HFFc6 (cell line): ENCODE measurements at places on chromosomes 3 and 15. TPM values are rescaled to one million over a fixed set of nuclear protein-coding genes. Genes with fewer than 3 reads are reported as not detected.

DNA sequence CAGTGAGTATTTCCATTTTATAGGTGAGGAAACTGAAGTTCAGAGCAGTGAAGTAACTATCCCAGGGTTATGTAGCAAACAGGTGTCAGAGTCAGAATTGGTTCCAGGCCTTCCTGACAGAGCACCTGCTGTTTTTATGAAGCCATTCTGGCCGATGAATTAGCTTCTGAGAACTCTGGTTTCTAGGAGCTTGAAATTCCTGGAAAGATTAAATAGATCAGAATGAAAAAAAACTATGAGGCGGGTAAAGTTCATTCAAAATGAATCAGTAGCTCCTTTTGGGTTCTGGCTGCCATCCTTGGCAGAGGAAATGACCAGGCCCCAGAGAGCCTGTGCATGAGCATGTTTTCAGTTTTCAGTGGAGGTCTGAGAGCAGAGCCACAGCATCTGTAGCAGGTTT is 59.3 kb upstream of the CFAP161 start:
- DNase-seq = no peak

- DNase-seq = no peak
Measured at GRCh38 chr3:140552403-140552802, 125.5 kb upstream of the TRIM42 start.

DNA sequence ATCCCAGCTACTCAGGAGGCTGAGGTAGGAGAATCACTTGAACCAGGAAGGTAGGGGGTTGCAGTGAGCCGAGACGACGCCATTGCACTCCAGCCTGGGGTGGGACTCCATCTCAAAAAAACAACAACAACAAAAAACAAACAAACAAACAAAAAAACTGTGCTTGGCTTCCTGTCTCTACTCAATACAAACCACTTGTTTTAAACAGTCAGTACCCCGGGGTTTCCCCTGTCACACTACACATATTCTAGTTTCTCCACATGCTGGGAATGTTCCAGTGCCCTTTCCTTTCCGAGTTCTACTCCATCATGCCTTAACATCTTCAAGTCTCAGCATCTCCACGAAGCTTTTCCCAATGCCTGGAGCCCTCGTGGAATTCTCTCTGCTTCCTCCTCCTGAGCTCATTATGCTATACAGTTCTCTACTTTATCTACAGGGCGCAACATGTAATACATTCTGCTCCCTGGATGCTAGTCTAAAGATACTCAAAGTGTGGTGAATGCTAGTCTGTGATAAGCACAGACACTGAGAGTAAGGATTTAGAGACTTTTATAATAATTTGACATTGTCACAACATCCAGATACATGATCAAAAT is 7.8 kb downstream of the EMC3 start:
- no peak for DNase-seq

DNA sequence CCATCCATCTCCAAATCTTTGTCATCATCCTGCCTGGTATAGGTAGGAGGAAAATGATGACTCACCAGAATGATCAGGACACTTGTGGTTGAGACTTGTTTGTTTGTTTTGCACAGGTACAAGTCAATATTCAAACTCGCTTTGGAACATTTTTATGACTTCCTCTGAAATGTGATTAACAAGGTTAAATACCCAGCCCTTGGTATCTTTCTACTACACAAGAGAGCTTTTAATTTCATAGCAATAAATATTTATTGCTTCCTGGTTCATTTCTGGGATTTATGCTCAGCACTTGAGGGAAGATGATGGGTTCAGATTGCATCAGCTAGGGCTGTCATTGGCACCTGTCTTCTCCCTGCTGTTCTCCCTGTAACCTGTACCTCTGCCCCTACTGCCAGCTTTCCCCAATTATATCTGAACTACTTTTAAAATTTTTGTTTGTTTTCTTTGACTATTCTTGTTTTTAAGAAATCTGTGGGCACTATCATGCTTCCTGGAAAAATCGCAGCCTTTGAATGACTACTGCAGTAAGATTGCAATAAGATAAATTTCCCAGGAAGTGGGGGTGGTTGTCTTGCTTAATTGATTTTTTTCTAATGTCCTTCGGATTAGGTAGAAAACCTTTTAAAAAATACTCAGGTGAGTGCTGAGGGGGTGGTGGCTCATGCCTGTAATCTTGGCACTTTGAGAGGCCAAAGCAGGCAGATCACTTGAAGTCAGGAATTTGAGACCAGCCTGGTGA is 24.3 kb upstream of the GCNT3 start:
- DNase-seq = no peak

DNA sequence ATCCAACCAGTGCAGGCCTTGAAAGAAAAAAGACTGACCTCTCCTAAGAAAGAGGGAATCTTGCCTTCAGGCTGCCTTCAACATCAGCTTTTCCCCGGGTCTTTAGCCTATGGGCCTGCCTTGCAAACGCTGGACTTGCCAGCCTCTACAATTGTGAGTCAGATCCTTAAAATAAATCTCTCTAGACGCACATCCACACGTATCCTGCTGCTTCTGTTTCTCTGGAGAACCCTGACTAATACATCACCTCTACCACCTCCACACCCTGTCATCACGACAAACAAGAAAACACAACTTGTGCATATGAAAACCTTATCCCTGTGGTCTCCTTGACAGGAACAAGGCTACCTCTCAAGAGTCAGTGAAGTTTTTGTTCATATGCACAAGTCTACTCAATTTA is 11.8 kb downstream of the CYFIP1 start:
- DNase-seq = peak; percentile 94

- DNase-seq = no peak
Measured at GRCh38 chr3:2465842-2466241, 367.2 kb downstream of the CNTN4 start.

DNA sequence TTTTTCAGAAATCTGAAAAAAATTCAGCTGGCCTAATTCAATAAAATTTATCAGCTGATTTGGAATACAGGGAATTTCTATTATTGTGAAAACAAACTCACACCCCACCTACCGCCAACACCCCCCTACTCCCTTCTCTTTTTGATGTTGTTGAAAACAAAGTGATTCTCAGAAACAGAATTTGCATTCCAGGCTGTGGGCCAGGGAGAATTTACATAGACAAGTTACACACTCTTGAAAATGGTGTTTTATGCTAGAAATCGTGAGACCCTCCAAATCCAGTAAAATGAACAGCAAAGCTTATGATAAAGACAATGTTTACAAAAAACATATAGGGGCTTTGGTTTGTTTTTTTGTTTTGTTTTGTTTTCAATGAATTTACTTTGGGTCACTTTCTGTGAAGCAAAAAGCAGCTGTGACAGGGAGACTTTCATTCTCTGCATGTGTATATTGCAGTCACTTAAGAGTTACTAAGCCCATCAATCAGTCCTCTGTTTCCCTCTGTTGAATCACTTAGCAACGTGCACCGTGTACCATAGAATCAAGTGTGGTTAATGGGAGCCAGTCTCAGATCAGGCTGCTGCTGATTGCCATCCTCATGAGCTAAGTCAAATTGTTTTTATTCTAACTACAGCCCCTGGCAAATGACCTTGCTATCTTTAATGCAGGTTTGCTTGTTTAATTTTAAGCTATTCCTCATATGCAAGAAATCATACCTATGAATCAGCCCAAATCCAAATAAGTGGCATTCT is 159.8 kb downstream of the ALCAM start:
- peak; percentile 24 for DNase-seq

DNA sequence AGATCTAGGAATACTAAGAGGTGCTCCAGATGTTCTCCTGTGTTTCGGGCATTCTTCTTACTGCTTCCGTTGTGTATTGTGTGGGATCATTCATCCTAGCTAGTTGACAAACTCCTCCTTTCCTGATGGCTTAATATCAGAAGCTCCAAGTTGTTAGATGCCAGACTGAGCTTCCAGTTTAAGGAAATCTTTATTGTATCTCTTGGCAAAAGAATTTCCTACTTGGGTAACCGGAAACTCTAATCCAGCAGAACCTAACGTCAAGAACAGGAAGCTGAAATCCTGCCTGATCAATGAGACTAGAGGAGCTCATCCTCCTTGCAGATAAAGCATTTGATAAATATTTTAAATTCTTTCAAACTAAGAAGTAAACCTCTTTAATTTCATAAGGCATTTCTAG is 27.7 kb upstream of the MYH15 start:
- no peak for DNase-seq

DNA sequence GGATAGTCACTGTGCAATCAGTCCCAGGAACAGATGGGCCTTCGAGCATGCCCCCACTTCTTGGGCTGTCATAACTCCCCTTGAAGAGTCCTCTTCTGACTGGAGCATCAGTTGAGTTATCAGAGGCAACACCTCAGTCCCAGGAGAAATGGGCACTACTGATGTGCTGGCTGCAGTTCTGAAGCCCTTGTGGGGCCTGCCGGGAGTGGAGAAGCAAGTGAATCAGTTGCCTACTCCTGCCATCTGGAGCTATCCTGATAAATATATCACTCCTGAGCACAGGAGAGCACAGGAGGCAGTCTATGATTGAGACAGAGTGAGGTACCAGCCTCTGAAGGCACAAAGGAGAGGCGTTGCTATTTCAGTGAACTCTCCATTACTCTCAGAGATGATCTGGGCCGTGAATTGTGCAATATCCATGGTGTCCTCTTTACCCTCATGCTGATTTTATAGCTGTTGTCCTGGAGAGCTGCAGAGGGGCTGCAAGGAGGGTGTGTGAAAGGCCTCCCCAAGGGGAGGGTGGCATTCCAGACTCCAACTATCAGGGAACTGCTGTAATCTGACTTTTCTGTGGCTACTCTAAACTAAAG is 344.2 kb upstream of the ROPN1 start:
- no peak for DNase-seq

DNA sequence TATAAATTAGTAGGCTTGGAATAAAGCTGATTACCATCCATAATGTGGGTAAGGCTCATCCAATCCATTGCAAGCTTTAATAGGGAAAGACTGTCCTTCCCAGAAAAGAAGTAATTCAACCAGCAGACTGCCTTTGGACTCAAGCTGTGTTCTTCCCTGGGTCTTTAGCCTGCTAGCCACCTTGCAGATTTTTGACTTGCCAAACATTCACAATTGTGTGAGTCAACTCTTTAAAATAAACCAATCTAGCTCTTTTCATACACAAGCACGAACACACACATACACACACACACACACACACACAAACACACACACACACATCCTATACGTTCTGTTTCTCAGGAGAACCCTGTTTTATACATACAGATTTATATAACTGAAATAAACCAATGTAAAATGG is 248.1 kb downstream of the NAALADL2 start:
- DNase-seq = no peak

DNA sequence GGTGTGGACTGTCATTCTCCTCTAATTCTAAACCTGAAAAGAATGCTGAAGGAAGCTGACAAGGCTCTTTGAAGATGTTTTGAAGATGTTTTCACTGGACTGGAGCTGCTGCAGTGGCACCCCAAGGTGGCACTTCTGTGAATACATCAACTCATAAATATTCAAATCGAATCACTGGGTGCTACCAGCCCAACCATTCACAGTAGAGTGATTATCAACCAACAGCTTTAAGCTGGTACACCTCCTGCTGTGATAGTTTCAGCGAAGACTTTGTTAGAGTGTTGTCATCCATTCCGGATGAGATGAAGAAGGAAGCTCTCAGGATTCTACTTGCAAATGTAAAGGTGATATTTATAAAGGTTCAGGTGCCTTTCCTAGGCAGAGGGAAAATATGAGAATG is 106.6 kb downstream of the LSAMP start:
- no peak for DNase-seq

DNA sequence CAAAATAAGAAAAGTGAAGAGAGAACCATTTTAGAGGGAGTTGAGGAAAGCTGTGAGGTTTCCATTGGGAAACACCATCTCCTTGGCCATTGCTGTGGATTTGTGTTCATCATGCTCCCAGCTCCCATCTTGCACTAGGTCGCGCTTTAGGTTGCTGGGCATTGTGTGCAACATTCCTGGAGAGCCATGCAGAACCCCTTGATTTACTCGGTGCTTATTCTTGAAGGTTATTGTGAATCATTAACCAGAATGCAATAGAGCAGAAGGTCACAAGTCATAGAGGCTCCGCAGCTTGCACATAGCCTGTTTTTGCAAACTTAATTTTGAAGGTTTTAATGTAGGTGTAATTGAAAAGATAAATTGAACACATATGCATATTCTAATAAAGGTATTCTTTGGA is 239.2 kb upstream of the IL12A start:
- DNase-seq = no peak

GRCh38 chr3:180693656-180694055 is 14.4 kb upstream of the CCDC39 start:
- DNase-seq = no peak

DNA sequence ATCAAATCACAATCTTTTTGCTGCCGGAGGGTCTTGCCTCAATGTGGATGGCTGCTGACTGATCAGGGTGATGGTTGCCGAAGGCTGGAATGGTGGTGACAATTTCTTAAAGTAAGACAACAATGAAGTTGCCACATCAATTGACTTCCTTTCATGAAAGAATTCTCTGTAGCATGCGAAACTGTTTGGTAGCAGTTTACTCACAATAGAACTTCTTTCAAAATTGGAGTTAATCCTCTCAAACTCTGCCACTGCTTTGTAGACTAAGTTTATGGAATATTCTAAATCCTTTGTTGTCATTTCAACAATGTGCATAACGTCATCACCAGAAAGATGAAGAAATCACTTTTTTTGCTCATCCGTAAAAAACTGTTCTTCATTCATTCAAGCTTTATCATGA is 65.8 kb downstream of the B3GNT5 start:
- no peak for DNase-seq

GRCh38 chr3:59856934-59857460 is 807.2 kb upstream of the CFAP20DC start:
- DNase-seq = no peak

- DNase-seq = no peak
Measured at GRCh38 chr3:66761093-66761780, 236.9 kb upstream of the KBTBD8 start.

GRCh38 chr3:15969874-15970640 is 172.3 kb upstream of the ANKRD28 start:
- no peak for DNase-seq

DNA sequence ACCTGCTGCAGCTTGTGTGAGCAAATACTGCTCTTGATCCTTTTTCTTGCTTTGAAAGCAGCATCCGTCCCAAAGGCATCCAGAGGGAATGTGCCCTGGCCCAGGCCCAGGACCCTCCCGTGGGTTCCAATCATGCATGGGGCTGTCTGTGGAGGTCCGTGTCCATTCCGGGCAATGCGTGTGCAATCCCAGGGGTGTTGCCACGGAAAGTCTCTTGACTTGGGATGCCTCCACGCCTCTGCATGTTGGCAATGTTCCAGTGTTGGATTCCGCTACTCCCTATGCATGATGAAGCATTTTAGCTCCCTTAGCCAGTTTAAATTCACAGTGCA is 105.7 kb downstream of the SNRPN start:
- DNase-seq = no peak

The CASR gene
- total RNA-seq = not detected in 3 replicates

The LIPH gene
- 0.16 to 1.6 TPM (median 1.3 TPM) in 3 replicates for total RNA-seq

The SEMA5B gene
- not detected in 3 replicates for total RNA-seq

The CMTM8 gene
- total RNA-seq = not detected in 3 replicates
